ENCODE measurements at places on chromosomes 6 and 20. TPM values are rescaled to one million over a fixed set of nuclear protein-coding genes. Genes with fewer than 3 reads are reported as not detected.

The SRMS gene
- total RNA-seq: not detected

The HLA-DQA2 gene
- total RNA-seq: not detected

- peak; percentile 59 for DNase-seq
Measured at GRCh38 chr20:40741507-40742106, 52.6 kb upstream of the MAFB start.

DNA sequence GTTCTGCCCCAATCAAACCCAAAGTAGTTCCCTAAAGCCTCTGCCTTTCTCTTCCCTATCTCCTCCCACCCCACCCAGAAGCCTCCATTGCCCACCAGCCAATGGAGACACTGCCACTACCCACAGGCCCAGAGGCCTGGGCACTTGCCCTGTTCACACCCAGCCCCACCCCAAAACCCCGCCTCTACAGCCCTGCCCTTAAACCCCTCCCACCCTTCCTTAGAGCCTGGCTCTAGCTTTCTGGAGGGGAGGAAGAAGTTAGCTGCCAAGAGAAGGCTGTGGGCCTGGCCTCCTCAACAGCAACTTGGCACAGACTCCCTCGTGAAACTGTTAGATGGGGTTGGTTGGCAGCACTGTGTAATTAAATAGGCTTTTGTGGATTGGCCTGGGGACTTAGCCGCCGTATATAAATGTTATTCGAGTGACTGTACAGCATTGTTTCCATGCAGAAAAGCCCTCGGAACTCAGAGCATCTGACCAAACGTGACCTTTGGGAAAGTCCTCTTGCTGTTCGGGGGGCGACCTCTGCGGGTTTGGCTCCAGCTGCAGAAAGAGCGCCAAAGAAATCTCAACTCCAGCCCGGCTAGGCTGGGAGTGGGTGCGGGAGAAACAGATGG is 31.4 kb downstream of the COL11A2 start:
- no peak for DNase-seq

The PHACTR1 gene
- total RNA-seq: 6.1 TPM

DNA sequence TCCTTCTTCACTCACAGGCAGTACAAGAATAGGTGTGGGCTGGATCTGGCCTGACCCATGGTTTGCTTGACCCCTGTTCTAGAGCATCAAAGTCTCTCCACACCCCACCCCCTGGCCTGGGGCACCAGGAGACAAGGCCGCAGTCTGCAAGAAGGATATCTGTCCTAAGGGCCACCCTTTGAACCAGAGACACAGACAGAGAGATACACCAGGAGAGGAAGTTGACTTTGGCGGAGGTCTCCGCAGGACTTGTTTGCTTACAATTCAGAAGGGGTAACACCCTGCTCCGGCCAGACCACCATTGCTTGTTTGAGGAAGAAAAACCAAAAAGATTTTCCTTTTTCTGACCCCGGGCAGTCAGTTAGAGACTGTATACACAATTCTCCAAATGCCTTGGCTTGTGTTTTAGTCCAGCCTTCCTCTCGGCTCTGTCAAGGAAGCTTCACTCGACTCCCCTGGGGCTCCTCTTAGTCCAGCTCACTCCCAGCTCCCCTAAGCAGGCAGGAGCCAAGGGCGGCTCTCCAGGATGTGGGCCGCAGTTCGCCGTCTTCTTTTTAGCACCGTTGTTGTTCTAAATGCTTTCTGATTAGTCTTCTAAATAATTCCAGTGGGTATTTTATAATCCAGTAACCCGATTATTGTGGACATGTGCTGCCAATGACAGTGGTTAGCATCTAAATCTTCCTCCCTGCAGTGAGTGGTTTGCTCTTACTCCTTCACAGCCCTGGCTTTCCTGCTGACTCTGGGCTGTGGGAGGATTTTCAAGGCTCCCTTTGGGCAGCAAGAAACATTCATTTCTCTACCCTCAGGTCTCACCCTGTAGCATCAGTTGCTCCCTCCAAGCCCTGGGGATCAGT is 58.6 kb upstream of the MRPS10 start:
- DNase-seq: no peak

- peak; percentile 13 for DNase-seq
Measured at GRCh38 chr6:46626228-46626909, 26.2 kb downstream of the CYP39A1 start.

GRCh38 chr6:129280749-129281148 is 397.8 kb downstream of the LAMA2 start:
- no peak for DNase-seq

GRCh38 chr6:1325461-1326309 is 13.8 kb downstream of the FOXQ1 start:
- DNase-seq: no peak

The SLC17A9 gene
- total RNA-seq: 0.74 TPM

The NANP gene
- 3.5 TPM for total RNA-seq

- DNase-seq: no peak
Measured at GRCh38 chr20:62723768-62724450, 15.3 kb downstream of the NTSR1 start.

DNA sequence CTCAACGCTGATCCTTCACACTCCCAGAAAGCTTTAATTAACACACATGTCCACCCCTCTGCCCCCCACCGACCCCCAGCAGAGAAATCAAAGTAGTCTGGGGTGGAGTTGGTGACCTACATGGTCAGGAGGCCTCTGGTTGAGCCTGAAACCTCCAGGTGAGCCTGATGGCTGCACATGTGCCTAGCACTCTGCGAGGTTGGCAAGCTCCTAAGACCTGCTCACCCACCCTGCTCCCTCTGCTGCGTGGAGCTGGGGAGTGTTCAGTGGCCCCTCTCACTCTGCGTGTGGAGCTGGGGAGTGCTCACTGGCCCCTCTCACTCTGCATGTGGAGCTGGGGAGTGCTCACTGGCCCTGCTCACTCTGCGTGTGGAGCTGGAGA is 7.9 kb upstream of the YTHDF1 start:
- DNase-seq: no peak

- no peak for DNase-seq
Measured at GRCh38 chr20:40966516-40967185, 62.0 kb upstream of the TOP1 start.

- DNase-seq: no peak
Measured at GRCh38 chr6:158715330-158716311, 65.8 kb downstream of the SYTL3 start.

The HTR1E gene
- not detected for total RNA-seq

DNA sequence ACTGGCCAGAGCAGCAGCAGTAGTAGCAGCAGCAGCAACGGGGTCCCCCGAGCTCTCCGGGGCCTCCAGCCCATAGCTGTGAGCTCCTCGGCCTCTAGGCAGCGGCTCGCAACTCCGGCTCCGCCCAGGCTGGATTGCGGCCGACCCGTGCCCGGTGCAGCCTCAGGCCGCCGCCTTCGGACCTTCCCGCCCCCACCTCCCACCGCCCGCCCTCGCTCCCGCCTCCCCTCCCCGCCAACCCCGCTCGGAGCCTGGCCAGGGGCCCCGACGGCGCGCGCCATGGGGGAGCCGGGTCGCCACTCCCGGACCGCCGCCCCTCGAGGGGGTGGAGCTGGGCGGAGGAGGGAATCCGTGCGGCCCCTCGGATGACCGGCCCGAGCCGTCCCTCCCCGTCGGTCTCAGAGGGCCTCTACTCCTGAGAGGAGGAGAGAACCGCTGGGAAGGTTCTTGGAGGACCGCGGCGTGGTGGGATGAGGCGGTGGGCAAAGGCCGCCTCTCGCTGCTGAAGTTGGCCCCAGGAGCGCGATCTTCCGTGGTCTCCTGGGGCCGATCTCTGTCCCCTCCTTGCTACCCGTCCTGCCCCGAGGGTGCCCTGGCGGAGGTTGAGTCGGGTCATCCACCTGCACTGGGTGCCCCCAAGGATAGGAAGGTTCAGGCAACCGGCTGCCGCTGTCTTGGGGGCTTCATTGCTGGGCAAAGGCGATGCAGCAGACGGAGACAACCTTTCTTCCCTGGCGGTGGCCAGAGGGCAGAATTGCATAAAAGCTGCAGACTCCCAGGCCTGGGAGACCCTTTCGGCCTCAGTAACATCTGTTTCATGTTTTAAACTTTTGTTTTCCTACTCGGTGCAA is at the start of gene ADAM33:
TSS of gene ADAM33 (minus strand) at position 80 of the 851 bp plus-strand sequence. CDS start at position 74, 6 bp downstream.
- DNase-seq: peak; percentile 75

DNA sequence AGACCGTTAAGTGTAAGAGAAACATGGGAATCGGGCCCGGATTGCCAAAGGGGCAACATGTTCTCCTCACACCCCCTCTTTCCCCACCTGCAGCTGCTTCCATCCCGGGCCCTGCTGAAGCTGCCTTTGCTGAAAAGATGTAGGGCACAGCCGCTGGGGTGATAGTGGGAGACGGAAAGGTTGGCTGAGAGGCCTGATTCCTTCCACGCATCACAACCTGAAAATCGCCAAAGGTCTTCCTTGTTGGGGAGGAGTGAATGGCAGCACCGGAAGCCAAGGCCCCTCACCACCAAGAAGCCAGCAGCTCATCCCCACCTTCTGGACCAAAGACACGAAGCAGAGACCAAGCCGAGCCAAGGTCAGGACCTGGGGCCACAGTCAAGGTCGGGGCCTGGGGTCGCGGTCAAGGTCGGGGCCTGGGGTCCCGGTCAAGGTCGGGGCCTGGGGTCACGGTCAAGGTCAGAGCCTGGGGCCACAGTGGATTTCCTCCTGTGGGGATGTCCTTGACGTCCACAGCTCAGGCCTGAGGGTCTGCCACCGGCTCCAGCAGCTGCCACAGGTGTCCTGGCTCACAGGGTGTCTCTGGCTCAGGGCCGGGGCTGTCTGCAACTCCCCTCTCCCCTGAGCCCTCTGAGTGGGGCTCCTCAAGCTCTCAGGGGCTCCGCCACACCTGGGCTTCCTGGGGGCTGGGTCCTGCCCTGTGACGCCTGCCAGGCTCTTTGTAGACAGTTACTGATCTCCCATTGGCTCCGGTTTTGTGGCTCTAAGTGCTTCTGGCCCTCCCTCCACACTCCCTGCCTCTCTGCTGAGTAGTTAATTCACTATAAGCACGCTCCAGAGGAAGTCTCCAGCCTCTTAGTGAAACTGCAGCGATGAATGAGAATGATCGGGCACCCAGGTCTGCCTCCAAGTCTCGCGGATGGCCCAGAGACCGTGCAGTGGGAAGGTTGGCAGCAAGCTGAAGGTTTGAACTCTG is 5.5 kb upstream of the CHRNA4 start:
- peak; percentile 44 for DNase-seq

DNA sequence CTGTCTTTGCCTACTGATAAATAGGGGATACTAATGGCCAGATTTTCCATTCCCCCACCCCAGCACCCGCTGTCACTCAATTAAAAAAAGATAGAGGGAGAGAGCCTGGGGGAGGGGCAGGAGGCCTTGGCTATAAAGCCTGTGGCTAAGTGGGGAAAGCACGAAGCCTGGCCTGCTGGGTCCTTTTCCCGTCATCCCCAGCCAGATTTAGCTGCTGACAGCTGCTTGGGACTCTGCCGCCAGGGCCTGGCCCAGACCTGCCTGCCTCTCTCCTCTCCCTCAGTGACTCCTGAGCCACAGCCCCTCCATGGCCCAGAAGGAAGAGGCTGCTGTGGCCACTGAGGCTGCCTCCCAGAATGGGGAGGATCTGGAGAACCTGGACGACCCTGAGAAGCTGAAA is at the start of gene APOBEC2:
TSS of gene APOBEC2 (plus strand) at position 162 of the 400 bp plus-strand sequence. CDS start at position 308, 146 bp downstream.
- peak; percentile 17 for DNase-seq

The ARFRP1 gene
- total RNA-seq: 32.6 TPM

The TPBG gene
- 362 TPM for total RNA-seq

The POLR3F gene
- 20.9 TPM for total RNA-seq

GRCh38 chr6:87430499-87430898 is 22.7 kb downstream of the CFAP206 start:
- DNase-seq: no peak

The BYSL gene
- 31.7 TPM for total RNA-seq

The RIMS4 gene
- total RNA-seq: 7.8 TPM

- DNase-seq: no peak
Measured at GRCh38 chr6:91449539-91449938, 862.7 kb upstream of the MAP3K7 start.

The C20orf204 gene
- total RNA-seq: 0.04 TPM

DNA sequence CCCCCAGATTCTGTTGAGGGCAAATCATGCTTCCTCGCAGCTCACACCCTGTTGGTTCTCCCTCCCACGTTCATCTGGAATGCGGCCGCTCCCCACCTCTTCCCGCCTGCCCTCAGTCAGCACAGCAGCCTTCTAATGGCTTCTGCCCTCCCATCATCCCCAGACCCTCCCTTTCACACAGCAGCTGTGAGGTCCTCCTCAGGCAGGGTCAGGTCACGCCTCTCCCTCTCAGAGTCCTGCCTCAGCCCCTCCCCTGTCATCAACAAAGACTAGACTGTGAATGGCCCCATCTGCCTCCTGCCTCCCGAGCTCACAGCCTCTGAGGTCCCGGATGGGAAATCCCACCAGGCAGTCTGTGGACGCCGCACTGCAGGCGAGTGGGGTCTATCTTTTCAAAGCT is 7.9 kb upstream of the BHLHE23 start:
- DNase-seq: peak; percentile 94

DNA sequence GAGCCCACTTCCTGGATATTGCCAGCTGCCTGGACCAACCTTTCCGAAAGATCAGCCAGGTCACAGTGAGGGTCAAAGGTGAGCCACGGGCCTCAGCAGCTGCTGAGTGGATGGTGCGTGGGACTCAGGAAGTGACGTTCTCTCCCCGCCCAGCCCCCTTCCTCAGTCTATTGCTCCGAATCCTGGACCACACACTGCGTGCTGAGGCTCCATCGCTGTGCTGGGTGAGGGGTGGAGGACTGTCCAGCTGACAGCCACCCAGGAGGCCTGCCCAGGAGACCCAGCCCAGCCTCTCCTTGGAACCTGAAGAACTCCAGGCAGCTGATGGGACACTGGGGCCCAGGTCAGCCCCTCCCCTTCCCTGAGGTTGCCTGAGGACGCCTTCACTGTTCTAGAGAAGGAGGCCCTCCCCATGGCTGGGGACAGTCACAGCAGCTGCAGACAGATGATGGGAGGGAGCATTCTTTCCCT is 94.4 kb upstream of the CD93 start:
- no peak for DNase-seq

DNA sequence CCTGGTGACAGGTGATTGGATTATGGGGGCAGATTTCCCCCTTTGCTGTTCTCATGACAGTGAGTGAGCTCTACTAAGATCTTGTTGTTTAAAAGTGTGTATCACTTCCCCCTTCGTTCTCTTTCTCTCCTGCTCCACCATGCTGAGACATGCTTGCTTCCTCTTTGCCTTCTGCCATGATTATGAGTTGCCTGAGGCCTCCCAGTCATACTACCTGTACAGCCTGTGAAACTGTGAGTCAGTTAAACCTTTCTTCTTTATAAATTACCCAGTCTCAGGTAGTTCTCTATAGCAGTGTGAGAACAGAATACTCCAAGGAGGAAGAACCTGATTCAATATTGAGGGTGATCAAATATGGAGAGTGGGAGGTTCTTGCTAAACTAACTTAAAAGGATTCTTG is 724.9 kb downstream of the DOK5 start:
- no peak for DNase-seq
